ENCODE measurements at places on chromosomes 2 and 18.

DNA sequence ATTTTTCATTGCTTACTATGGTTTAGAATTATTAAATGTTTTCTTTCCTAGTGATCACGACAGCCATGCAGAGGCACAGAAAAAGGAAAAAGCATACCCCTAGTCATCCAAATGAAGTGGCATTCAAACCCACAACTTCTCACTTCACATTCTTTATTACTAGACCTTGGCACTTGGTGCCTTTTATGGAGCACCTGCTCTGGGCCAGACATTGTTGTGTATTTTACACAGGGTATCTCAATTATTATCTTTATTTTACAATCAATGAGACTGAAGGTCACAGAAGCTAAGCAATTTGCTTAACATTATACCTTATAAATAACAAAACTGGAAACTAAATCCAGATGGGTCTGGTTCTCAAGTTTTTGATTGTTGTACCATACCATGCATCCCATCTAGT lies 235.3 kb downstream of the LRATD1 start:
- DNase-seq: no peak

GRCh38 chr2:147026664-147027295 lies 818.0 kb upstream of the ACVR2A start:
- DNase-seq: no peak

DNA sequence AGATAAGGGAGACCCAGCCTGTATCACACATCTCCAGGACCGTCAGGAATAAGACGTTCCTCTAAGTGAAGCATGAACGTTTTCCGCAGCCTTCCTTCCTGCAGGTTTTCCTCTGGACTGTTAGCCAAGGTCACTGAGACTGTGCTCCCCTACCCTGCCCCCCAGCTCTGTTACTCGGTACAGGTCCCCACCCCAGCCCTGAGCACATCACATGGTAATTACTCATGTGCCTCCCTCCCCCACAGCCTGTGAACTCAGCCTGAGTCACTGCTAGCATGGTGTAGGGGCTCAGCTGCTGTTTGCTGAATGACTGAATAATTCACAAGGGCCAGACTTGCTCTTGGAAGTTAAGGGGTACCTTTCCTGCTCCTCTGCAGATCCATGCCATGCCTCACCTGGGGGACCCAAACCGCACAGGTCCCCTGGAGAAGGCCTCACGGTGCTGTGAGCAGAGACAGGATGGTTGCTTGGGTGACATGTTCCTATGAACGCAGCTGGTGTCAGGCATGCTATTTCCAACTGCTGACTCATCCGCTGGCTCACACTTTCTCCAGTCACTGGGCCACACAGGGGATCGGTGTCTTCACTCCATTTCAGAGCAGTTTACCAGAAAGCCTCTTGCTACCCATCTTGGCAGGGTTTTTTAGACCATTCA lies 88.2 kb downstream of the PLB1 start:
- DNase-seq: peak; percentile 87

GRCh38 chr2:33354981-33355380 lies 121.5 kb upstream of the RASGRP3 start:
- DNase-seq: no peak

GRCh38 chr18:79252904-79253633 lies 142.7 kb upstream of the NFATC1 start:
- no peak for DNase-seq

- no peak for DNase-seq
These were observed 160.4 kb downstream of the NUP35 start for GRCh38 chr2:183284606-183285005.

DNA sequence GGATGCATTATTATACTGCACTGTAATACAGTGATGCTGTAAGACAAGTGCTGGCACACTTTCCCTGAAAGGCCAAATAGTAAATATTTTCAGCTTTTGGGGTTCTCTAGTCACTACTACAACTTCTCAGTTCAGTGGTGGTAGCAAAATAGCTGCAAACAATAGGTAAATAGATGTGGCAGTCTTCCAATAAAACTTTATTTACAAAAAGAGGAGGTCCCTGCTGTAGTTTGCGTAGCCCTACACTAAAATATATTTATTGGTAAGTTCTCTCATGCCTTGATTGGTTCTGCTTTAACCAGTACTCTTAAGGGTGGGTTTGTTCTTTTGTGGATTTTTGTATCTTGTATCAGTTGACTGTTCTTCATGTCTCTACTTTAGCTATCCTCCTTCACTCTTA lies 7.8 kb downstream of the GLS start:
- DNase-seq: no peak

DNA sequence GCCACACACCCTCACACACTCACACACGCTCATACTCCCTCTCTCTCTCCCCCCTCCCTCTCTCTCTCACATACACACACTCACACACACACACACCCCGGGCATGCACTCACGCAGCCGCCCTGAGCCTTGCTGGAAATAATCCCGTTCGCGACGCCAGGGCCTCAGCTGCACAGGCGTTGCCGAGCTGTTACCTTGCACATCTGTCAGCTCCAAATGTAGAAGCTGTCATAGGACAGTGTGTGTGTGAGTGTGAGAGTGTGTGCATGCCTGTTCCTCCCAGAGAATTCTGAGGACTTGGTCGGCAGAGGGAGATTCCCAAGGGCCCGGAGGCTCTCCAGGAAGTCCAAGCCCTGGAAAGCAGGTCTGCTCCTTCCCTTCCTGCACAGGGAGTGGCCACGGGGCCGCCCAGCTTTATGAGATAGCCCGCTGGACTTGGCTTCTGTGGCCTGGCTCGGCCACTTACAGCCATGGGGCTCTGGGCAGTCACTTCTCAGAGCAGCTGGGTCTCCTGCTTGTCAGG lies 8.6 kb downstream of the SPR start:
- DNase-seq: no peak

GRCh38 chr2:115160531-115161080 lies 718.2 kb downstream of the DPP10 start:
- DNase-seq: no peak

GRCh38 chr18:44887227-44887631 lies 206.5 kb downstream of the SETBP1 start:
- DNase-seq: peak; percentile 69

GRCh38 chr2:219482674-219483405 lies 15.9 kb upstream of the GMPPA start:
- DNase-seq: no peak

DNA sequence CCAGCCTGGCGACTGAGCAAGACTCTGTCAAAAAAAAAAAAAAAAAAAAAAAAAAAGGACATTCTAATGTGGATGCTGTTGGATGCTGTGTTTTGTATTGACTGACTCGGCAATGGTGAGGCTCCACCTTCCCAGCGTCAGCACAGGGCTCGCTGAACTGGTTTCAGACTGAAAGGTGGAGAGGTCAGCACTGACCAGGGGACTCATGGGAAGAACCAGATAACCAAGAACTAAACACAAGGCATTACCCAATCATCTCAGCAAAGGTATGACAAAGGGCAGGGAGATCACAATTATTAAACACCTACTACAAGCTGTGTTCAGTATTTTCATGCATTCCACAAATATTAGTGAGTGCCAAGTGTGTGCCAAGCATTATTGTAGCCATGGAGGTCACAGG lies 103.2 kb downstream of the LRATD1 start:
- DNase-seq: no peak

GRCh38 chr18:55401638-55402191 lies 186.3 kb downstream of the TCF4 start:
- DNase-seq: no peak

- peak; percentile 39 for DNase-seq
These were observed at the start of gene SH3RF3 for GRCh38 chr2:109128616-109129355. Gene SH3RF3, plus strand, starts transcription at chr2:109129205.

DNA sequence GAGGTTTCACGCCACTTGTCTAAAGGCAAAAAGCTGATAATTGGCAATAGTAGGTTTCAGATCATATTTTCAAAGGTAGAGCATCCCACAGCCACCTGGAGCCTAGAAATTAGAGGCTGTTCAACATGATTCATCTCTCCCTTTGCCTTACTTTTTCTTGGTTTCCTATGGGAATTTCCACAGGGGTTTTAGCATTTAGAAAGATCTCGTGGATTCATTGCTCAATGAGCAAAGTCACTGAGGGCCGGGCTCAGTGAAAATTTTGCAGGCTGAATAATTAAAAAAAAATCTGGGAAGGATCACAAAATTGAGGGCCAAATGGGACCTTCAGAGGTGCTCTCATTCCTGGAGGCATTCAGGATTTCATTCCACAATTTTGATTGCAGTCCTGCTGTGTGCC lies 137.1 kb downstream of the VAPA start:
- DNase-seq: no peak

DNA sequence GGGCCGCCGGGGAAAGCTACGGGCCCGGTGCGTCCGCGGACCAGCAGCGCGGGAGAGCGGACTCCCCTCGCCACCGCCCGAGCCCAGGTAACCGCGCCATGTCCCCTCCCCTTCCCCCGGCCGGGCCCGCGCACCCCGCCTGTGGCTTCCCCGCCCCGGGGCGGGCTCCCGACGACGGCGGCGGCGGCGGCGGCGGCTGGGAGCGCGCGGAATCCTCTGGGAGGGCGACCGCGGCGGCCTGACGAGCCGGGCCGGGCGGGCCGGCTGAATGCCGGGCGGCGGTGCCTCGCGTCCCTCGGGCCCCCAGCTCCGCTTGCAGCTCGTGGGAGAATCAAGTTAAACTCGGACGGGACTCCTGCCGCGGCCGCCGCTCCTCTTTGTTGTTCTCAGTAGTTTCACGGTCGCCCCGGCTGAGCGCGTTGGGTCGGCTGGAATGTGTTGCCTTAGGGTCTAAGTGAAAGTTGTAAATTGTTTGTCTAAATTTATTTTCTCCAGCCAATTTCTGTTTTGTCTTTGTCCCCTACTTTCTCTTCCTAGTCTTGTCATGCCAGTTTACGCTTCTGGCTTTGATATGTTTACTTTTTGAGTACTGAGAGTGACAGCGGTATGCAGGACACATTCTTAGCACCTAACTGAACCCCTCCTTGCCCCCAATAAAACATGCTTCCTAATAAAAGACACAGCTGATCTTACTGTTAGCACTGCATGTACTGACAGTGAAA lies 685 bp downstream of the SMAD4 start:
- peak; percentile 73 for DNase-seq

GRCh38 chr18:58045242-58046092 lies 1.4 kb downstream of the NEDD4L start:
- peak; percentile 46 for DNase-seq

DNA sequence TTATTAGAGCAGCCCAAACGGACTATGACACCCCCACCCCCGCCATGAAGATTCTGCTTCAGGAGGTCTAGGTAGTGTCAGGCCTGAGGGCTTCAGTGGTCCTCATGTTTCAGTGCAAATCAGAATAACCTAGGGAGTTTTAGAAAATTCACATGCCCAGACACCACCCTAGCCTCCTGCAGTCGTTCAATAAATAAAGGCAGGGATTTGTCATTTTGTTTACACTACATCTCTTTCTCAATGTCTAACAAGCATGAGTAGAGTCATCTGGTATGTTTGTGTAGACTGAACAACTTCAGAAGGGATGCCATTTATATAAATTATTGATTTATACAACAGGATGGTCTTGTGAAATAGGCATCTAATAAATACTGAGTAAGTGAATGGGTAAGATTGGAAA lies 112.1 kb upstream of the SERPINE2 start:
- DNase-seq: no peak
